ENCODE measurements at places on chromosomes 2 and 18.

GRCh38 chr18:77676910-77677309 lies 427.3 kb downstream of the GALR1 start:
- no peaks in the 10 kb centered on the region for H3K36me3 ChIP-seq
- no peak overlapping the region for H3K27ac ChIP-seq
- no peaks in the 10 kb centered on the region for H3K4me1 ChIP-seq
- H3K27me3 ChIP-seq: peaks cover 36% of the 10 kb centered on the region

GRCh38 chr2:193695367-193695766 lies 1500.6 kb upstream of the TMEFF2 start:
- H3K27me3 ChIP-seq: no peaks in the 10 kb centered on the region
- H3K27ac ChIP-seq: no peak overlapping the region
- peaks cover 5% of the 10 kb centered on the region for H3K4me1 ChIP-seq
- H3K4me3 ChIP-seq: no peak overlapping the region

- no peak overlapping the region for H3K4me3 ChIP-seq
- peaks cover 3% of the 10 kb centered on the region for H3K36me3 ChIP-seq
- no peaks in the 10 kb centered on the region for H3K27me3 ChIP-seq
These were observed 20.0 kb upstream of the CAVIN2 start for GRCh38 chr2:191866675-191867506.

- no peaks in the 10 kb centered on the region for H3K36me3 ChIP-seq
- no peak overlapping the region for H3K4me3 ChIP-seq
- H3K4me1 ChIP-seq: peaks cover 44% of the 10 kb centered on the region
- peak overlapping the region; percentile 91 for H3K27ac ChIP-seq
These were observed 158.3 kb downstream of the GLI2 start for GRCh38 chr2:120893811-120894584.

- H3K36me3 ChIP-seq: peaks cover 5% of the 10 kb centered on the region
- H3K27me3 ChIP-seq: no peaks in the 10 kb centered on the region
- H3K4me1 ChIP-seq: peaks cover 26% of the 10 kb centered on the region
- H3K4me3 ChIP-seq: no peak overlapping the region
- DNase-seq: no peak
These were observed 35.3 kb downstream of the GALNT1 start for GRCh38 chr18:35616664-35617423.

GRCh38 chr2:159904959-159905305 lies 106.9 kb upstream of the CD302 start:
- H3K27me3 ChIP-seq: peaks cover 46% of the 10 kb centered on the region
- H3K36me3 ChIP-seq: no peaks in the 10 kb centered on the region

DNA sequence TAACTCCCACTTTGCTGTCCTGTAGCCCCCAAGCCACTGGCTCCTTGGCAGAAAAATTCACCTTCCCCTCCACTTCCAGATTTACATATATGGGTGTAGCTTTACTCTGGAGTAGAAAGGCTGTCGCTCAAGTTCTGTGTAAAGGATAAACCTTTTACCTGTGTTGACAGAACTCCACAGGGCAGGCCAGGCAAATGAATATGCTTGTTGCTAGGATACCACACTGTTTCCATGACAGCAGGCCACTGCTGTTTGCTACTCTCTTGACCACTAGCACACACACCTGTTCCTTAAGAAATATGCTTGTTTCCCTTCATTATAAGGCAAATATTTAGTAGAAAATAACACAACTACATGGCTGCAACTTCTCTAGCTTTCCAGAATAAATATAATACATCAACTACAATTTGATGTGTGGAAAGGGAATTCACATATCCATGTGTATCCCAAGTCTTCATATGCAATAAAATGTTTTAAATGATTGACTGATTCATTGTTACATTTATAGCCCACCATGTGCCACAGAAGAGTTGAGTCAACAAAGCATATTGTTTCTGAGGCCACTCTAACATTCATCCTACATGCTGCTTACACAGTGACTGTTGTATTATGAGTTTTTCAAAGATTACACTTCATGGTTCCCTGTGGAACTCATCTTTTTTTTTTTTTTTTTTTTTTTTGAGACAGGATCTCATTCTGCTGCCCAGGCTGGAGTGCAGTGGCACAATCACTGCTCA lies 56.2 kb upstream of the ROCK1 start:
- H3K36me3 ChIP-seq: no peaks in the 10 kb centered on the region
- H3K27ac ChIP-seq: no peak overlapping the region
- H3K4me1 ChIP-seq: no peaks in the 10 kb centered on the region
- no peak overlapping the region for H3K4me3 ChIP-seq

GRCh38 chr18:48933578-48934414 lies 17.0 kb downstream of the SMAD7 start:
- no peak for DNase-seq
- peaks cover 4% of the 10 kb centered on the region for H3K36me3 ChIP-seq
- peak overlapping the region; percentile 99 for H3K27ac ChIP-seq
- H3K4me1 ChIP-seq: peaks cover 96% of the 10 kb centered on the region
- H3K4me3 ChIP-seq: no peak overlapping the region

DNA sequence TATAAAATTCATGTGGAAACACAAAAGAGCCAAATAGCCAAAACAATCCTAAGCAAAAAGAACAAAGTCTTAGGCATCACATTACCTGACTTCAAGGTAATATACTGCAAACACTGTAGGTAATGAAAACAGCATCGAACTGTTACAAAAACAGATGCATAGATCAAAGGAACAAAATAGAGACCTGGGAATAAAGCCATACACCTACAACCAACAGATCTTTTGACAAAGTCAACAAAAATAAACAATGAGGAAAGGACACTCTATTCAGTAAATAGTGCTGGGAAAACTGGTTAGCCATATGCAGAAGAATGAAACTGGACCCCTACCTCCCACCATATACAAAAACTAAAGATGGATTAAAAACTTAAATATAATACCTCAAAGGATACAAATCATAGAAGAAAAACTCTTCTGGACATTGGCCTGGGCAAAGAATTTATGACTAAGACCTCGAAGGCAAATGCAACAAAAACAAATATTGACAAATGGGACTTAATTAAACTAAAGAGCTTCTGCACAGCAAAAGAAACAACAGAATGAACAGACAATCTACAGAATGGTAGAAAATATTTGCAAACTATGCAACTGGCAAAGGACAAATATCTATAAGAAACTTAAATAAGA lies 218.0 kb downstream of the PHLPP1 start:
- peaks cover 25% of the 10 kb centered on the region for H3K4me1 ChIP-seq
- no peak for DNase-seq
- H3K4me3 ChIP-seq: no peak overlapping the region
- no peaks in the 10 kb centered on the region for H3K27me3 ChIP-seq
- H3K36me3 ChIP-seq: peaks cover 28% of the 10 kb centered on the region
- H3K27ac ChIP-seq: no peak overlapping the region

DNA sequence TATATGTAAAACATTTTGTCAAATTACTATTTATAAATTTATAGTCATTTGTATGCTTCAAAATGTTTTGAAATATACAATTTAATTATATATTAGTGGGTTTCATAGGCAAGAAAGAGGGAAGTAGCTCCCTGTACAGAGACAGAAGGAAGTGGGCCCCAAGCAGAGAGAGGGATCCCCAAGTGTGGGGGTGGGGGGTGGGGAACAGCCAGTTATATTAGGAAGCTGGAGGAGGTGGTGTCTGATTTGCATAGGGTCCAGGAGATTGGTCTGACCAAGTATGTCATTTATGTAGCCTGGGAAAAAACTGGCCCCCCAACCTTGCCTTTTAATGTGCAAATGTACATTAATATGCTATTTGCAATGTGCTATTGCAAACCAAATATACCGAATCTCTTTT lies 76.5 kb upstream of the ZSWIM2 start:
- no peaks in the 10 kb centered on the region for H3K36me3 ChIP-seq
- no peak for DNase-seq
- H3K4me1 ChIP-seq: peaks cover 7% of the 10 kb centered on the region
- no peak overlapping the region for H3K4me3 ChIP-seq
- H3K27me3 ChIP-seq: no peaks in the 10 kb centered on the region

GRCh38 chr2:1577846-1578245 lies 164.6 kb downstream of the TPO start:
- H3K27me3 ChIP-seq: peaks cover 14% of the 10 kb centered on the region
- no peak overlapping the region for H3K27ac ChIP-seq
- no peak for DNase-seq
- H3K36me3 ChIP-seq: no peaks in the 10 kb centered on the region

GRCh38 chr2:119684518-119684917 lies 5.5 kb downstream of the TMEM177 start:
- no peak overlapping the region for H3K4me3 ChIP-seq
- H3K27ac ChIP-seq: peak overlapping the region; percentile 38
- no peaks in the 10 kb centered on the region for H3K27me3 ChIP-seq
- peaks cover 20% of the 10 kb centered on the region for H3K36me3 ChIP-seq
- peaks cover 17% of the 10 kb centered on the region for H3K4me1 ChIP-seq

DNA sequence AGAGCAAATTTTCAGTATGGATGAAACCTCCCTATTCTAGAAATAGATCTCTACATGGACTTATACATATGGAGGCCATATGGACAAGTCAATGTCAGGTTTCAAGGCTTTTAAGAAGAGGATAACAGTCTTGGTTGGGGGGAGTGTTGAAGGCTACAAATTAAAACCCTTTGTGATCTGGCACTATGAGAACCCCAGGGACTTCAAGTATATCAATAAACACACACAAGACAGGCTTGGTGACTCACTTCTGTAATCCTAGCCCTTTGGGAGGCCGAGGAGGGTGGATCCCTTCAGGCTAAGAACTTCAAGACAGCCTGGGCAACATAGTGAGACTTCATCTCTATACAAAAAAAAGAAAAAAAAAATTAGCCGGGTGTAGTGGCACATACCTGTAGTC lies 127.2 kb upstream of the SP5 start:
- H3K4me3 ChIP-seq: no peak overlapping the region
- H3K36me3 ChIP-seq: no peaks in the 10 kb centered on the region
- H3K4me1 ChIP-seq: peaks cover 28% of the 10 kb centered on the region
- H3K27me3 ChIP-seq: no peaks in the 10 kb centered on the region

GRCh38 chr2:39996653-39997080 lies 217.6 kb upstream of the THUMPD2 start:
- no peaks in the 10 kb centered on the region for H3K36me3 ChIP-seq
- no peak overlapping the region for H3K27ac ChIP-seq
- no peak overlapping the region for H3K4me3 ChIP-seq
- peaks cover 22% of the 10 kb centered on the region for H3K4me1 ChIP-seq

- no peak overlapping the region for H3K4me3 ChIP-seq
- DNase-seq: no peak
- no peak overlapping the region for H3K27ac ChIP-seq
- peaks cover 12% of the 10 kb centered on the region for H3K27me3 ChIP-seq
These were observed 124.2 kb downstream of the SH3RF3 start for GRCh38 chr2:109253217-109253616.

DNA sequence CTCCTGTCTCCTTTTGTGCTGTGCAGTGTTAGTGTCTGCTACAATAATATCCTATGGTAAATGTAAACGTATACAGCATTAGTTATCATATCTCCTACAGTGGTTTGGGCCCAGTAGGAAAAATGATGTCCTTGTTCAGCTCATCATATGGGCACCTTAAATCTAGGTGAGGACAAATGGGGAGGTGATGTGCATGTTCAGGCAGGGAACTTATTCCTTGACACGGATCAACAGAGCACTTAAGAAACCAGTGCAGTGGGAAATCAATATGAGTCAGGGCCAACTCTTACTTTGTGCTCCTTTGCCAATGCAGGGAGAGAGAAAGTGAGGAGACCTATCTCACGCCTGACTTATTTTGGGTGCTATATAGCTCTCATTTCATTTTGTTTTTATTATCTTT lies 76.4 kb downstream of the KLHL14 start:
- H3K27ac ChIP-seq: no peak overlapping the region
- peaks cover 6% of the 10 kb centered on the region for H3K4me1 ChIP-seq
- no peak overlapping the region for H3K4me3 ChIP-seq
- no peaks in the 10 kb centered on the region for H3K36me3 ChIP-seq

DNA sequence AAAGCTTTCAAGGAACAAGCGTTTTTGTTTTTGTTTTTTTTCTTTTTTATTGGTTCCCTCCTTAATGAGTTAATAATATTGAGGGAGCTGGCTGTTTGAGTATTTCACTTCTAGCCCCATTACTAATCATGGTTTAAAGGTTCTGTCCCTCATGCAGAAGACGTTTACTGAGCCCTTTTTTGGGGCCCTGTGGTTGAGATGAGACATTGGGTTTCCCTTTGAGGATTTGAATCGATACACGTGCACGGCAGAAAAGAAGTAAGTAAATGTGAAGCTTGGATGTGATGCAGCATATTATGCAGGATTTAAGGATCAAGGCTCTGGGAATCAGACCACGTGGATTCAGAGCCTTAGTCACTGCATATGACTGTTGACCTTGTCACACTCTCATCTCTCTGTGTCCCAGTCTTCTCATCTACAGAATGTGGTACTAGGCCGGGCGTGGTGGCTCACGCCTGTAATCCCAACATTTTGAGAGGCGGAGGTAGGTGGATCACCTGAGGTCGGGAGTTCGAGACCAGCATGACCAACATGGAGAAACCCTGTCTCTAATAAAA lies 1.0 kb upstream of the CHST10 start:
- H3K27me3 ChIP-seq: no peaks in the 10 kb centered on the region
- H3K4me1 ChIP-seq: peaks cover 31% of the 10 kb centered on the region
- peak overlapping the region; percentile 35 for H3K27ac ChIP-seq
- peaks cover 4% of the 10 kb centered on the region for H3K36me3 ChIP-seq

DNA sequence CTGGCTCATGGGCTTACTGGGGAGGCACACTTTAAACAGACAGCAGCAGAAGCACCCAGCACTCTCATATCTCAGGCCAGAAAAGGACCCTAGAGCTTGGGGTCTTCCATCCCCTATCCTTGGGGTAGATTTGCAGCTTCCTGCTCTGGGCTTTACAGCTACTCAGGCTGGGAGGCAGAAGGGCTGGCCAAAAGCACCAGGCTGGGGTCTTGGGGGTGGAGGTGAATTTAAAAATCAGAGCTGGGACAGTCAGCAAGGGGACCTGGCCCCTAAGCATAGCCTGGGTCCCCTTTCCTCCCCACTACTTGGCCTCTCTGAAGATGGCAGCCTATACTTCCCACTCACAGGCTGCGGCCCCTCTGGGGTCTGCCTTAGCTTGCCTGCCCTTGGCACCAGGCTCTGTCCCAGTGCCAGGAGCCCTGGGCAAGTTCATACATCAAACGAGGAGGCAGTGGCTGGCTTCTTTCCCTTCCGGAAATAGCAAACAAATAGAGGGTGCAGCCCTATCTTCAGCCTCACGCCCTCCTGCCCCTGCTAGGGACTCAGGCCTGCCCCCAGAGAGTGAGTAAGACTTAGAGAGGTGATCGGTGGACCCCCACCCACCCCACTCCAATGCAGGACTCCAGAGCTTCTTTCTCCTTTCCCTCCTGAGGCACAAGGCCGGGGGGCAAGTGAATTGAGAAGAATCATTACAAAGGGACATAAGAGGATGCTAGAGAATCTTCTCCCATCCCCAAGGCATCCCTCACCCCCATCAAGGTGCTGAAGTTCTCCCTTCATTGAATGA lies 26.0 kb upstream of the TNS1 start:
- H3K4me1 ChIP-seq: peaks cover 4% of the 10 kb centered on the region
- no peaks in the 10 kb centered on the region for H3K36me3 ChIP-seq
- DNase-seq: no peak
- H3K27ac ChIP-seq: no peak overlapping the region
- peaks cover 18% of the 10 kb centered on the region for H3K27me3 ChIP-seq
- no peak overlapping the region for H3K4me3 ChIP-seq

Measured in mesothelial cell of epicardium (in vitro differentiated cells).